Stimulated activated CD4-positive, alpha-beta T cell treated with anti-CD3 and anti-CD28 coated beads, TNF-alpha, amount 100 ng/mL, for 4 hours (primary cell): ENCODE measurements at places on chromosomes 6 and 20.
A peak's percentile ranks its signal among the peaks of the same experiment; 100 is the strongest.

DNA sequence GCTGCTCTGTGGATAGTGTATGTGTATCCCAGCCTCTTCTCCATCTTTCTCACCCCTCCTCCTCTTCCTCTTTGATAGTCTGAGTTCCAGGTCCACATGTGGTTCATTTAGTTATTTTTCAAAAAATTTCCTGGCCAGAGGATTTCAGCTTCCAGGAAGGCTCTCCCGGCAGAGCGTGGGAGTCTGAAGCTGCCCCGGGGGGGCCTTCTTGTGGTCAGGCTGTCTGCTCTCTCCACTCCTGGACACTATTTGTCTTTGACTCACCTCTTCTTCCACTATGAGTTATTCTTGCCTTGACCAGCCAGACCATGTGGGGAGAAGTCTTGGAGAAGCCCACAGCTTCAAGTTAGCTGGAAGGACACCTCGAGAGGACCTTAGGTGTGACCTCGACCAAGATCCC lies 258.8 kb downstream of the CDC5L start:
- no peak for DNase-seq

DNA sequence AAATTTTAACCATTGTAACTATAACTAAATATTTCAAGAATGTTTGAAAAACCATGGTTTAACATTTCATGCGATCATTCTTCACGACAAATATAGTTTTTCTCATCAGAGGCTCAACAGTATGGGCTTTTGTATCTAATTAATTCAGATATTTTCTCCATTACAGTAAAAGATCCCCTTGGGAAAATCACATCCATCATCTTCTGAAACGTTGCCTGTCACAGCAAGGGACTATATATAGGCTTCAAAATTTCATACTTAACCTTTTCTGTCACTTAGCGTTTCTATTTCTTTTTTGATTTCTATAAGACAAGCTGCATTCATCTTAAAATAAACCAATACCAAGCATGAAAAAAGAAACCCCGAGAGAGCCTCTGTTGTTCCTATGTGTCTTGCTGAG lies 710.0 kb downstream of the PRKN start:
- no peak for DNase-seq

DNA sequence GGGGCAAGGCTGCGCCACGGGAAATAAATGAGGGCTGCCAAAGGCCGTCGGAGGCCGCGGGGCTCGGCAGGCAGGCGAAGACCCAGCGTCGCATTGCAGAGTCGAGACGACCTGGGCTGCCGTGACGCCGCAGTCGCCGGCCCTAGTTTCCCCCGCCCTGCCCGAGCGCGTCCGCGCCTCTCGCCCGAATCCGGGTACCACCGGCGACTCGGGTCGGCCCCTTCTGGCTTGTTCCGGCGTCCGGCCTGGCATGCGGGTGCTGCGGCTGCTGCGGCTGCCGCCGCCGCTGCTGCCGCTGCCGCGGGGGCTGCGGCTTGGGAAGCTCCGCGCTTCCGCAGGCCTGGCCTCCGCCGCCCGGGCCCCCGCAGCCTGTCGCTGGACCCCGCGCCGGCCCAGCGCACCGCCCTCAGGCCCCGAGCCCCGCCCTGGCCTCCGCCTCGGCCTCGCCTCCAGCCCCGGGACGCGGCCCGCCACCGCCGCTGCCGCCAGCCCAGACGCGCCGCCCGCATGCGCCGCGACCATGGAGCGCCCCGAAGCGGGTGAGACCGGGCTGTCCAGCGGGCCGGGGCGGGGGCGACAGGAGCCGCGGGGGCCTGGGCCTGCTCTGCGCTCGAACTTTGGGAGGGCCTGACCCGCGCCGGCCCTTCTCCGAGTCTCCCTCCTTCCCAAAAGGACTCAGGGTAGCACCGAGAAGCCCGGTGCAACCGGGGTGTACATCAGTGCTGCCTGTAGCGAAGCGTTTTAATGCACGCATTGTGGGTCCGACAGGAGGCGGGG lies at the start of gene AKAP7:
AKAP7 (plus strand) TSS at position 224 of the 777 bp plus-strand sequence; CDS start at position 521, 297 bp downstream.
- peak; percentile 23 for DNase-seq

DNA sequence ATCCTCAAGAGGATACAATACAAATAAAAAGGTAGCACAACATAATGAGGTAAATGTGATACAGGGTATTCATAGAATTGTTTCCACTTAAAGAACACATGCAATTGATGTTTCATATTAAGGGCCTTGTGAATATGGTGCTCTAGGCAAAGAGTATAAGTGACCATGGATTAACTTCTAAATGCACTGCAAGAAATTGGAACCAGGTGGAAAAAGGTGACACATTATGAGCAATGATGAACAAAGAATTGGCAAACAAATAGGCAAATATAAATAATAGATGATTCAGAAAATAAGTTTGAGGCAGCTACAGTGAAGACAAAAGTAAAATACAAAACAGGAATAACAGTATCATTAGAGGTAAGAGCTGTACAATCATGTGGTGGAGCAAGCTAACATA lies 192.0 kb downstream of the GRIK2 start:
- DNase-seq, result no peak

DNA sequence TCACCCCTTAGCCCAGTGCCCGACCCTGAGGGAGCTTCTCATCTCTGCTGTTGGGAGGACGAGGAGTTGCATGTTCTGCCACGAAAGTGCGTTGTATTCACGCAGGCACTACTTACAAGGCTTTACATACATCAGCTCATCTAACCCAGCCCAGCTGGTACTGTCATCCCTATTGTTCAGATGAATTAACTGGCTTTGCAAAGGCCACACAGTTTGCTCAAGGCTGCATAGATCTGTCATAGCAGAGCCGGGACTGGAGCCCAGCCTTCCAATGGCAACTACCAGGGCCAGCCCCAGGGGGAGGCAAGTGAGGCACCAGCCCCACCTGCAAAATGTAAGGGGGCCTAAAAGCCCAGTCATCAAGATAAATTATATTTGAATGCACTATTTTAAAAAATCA lies 257.6 kb downstream of the NFATC2 start:
- no peak for DNase-seq

DNA sequence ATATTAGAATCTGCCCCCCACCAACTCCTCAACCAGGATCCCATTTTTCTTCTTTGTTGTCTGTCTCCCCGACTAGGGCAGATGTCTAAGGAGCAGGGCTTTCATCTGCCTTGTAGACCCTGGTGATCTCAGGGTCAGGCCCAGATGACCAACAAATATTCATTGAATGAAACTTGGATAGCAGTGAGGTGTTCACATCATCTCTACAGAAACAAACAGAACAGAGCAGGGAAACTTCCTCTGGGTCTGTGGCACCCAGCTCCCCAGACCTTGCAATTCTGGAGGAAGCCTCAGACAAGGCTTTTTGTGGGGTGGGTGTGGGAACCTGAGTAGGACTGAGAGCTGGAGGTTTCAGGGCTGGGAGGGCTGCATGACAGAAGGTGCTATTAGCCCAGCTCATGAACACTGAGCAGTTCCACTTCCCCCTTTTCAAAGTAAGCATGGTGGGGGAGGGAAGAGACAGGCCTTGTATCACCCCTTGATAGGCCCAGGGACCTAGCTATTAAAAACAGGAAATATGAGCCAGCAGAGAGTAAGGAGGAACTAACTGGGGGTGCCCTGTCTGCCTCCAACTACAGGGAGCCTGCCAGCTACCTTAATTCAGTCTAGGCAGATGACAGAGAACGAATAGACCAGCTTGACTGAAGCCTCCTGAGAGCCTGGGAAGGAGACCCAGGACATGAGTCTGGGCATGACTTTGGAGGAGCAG lies 37.3 kb upstream of the TOP1 start:
- DNase-seq, result no peak

- no peak for DNase-seq
Observed at GRCh38 chr20:5504061-5504739, 187.4 kb upstream of the PROKR2 start.

DNA sequence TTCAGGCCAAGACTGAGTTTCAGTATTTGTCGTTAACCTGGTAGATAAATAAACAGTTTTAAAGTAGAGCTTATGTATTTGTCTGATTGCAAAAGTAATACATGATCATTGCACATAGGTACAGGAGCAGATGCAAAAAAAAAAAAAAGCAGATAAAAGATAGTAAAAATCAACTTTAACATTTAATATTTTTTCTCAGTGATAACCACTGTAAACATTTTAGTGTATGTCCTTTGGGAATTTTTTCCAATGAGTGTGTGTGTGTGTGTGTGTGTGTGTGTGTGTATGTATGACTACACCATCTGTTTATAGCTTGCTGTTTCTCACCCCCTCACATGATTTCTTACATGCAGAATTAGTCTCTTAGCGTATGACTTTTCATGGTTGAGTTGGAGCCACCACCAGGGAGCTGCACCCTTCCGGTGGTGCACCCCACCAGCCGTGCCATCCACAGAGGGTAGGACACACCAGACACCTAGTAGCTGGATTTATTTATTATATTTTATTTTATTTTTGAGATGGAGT lies 26.3 kb downstream of the WRNIP1 start:
- DNase-seq, result no peak

DNA sequence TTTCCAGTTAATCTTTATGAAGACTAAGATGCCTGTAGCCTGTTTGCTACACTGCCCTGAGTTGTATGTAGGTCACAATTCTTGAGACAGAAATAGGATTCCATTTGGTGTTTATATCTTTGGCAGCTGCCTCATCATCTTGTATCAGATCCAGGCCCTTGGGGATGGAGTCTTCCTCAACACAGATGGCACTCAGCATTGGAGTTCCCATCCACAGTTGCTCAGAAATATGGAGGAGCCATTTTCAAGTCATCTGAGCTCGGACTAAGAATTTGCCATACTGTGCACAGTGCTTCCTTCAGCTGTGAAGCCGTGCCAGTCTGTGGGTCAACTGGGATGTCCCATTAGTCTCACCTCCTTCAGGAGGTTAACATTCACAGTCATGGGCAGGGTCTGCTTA lies 156.6 kb downstream of the ZDHHC14 start:
- no peak for DNase-seq

DNA sequence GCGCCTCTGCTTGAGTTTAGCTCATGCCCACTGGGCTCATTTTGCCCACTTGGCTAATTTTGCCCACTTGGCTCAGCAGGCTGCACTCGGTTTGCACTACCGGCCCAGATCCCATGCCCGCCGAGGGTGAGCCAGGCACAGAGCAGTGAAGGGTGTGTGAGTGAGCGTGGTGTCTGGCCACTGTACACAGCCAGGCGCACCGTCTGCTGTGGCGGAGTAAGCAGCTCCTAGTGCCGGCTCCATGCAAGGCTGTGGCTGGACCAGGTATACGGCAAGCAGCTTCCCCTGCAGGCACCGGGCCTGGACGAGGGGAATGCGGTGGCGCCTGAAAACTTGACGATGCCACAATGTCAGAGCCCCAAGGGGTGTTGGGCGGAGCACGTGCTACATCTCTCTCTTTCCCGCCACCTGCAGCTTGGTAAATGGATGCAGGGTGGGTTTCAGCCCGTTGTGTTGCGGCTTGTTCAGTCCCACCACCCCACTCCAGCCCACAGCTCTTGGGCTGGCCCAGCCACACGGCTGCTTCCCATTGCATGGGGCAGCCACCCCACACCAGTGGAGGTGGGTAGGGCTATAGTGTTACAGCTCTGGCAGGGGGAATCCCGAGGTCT lies 9.9 kb downstream of the OR2B6 start:
- no peak for DNase-seq

DNA sequence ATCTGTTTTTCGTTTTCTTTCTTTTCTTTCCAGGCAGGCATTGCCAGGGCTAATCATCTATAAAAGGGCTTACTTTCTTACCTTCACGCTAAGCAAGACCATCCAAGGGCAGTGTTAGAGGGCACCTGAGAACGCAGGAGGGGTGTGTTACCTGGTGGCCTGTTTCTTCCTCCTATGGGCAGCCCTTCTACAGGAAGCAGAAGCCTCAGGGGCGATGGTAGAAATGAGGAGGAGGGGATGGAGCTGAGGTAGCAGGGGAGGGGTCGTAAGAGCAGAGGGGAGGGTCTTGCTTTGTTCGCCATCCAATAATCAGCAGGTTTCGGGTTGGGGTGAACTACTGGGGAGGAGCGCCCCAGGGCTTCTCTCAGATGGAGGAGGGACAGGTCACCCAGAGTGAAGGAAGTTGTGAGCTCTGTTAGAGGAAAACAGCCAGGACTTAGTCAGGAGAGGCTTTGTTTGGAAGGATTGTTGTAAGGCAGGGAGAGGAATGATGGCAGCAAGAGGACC lies 1.5 kb upstream of the CCR6 start:
- DNase-seq, result no peak

DNA sequence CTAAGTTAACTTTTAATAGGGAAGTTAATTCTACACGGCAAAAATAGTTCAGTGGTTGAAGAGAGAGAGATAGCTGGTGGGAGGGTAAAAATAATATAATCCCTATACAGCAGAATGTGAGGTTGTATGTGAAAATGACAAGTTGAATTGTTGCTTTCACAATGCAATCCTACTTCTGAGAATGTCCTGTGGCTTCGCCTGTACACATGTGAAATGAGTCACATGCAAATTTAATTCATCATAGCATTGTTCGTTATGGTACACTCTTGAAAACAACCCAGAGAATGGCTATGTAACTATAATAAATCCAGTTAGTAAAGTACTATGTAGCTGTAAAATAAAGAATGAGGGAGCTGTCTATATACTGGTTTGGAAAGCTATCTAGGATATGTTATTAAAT lies 46.0 kb upstream of the HINT3 start:
- DNase-seq, result no peak

- no peak for DNase-seq
Observed at GRCh38 chr6:114940181-114940580, 597.4 kb upstream of the HS3ST5 start.

GRCh38 chr6:166562726-166563125 lies 23.8 kb downstream of the RAMACL start:
- DNase-seq, result no peak

DNA sequence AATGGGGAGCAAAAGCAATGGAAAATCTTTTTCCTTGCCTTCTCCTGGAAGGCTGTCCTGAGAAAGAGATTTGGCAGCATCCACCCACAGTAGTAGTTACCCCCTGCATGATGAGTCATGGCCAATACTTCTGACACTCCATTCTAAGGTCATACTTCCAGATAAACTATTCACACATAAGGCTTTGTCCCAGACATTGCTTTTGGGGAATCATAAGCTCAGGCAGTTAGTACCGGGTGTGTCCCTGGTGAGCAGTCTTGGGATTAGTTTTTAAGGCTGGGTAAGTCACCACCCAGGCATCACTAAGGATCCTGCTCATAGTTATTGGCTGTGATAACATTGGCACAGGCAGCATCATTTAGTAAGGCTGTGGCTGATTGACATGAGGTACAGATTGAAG lies 160.6 kb upstream of the GGTLC1 start:
- DNase-seq, result no peak

- DNase-seq, result no peak
Observed at GRCh38 chr6:46044881-46045617, 29.4 kb upstream of the CLIC5 start.

DNA sequence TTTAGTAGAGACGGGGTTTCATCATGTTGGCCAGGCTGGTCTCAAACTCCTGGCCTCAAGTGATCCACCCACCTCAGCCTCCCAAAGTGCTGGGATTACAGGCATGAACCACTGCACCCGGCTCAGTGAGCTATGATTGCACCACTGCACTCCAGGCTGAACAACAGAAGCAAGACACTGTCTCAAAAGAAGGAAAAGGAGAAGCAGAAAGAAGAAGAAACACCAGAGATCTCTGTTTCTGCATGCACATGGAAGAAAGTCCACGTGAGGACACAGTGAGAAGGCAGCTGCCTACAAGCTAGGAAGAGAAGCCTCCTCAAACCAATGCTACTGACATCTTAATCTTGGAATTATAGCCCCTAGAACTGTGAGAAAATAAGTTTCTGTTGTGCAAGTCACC lies 16.0 kb downstream of the ECT2L start:
- no peak for DNase-seq
